ENCODE measurements at places on chromosomes 5 and 9. TPM values are rescaled to one million over a fixed set of nuclear protein-coding genes. Genes with fewer than 3 reads are reported as not detected.
A peak's percentile ranks its signal among the peaks of the same experiment; 100 is the strongest.

GRCh38 chr5:78586251-78586650, 62.3 kb downstream of the LHFPL2 start:
- no peak overlapping the region for H3K4me3 ChIP-seq
- H3K27me3 ChIP-seq = no peaks in the 10 kb centered on the region
- H3K27ac ChIP-seq = no peak overlapping the region
- peaks cover 4% of the 10 kb centered on the region for H3K4me1 ChIP-seq
- no peaks in the 10 kb centered on the region for H3K36me3 ChIP-seq

DNA sequence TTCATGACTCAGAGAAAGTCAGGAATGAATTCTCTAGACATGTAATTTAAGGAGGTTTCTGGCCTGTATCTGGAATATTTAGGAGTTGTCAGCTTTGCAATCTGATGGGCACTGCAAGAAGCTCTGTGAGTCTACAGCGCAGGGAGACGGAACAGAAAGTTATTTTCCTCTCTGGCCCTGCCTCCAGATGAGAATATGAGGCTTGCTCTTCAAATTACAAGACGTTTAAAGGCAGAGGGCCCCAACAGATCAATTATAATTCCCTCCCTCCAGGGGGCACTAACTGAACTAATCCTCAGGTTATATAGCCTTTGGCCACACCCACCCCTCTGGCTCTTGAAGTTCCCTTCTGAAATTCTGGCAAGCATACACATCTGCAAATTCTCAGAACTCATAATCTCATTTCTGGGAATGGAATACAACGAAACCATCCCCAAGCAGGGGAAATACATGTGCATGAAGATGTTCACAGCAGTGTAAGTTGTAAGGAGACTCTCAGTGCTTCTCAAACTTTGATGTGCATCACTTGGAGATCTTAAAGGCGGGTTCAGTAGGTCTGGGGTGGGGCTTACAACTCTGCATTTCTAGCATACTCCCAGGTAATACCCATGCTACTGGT, 307.6 kb downstream of the CWC27 start:
- H3K27me3 ChIP-seq = no peaks in the 10 kb centered on the region
- no peaks in the 10 kb centered on the region for H3K4me1 ChIP-seq
- no peak overlapping the region for H3K27ac ChIP-seq
- peak; percentile 13 for DNase-seq

- no peak overlapping the region for H3K4me3 ChIP-seq
- DNase-seq = no peak
- H3K27me3 ChIP-seq = no peaks in the 10 kb centered on the region
- no peak overlapping the region for H3K27ac ChIP-seq
Measured at GRCh38 chr5:16484081-16484480, 18.5 kb upstream of the ZNF622 start.

DNA sequence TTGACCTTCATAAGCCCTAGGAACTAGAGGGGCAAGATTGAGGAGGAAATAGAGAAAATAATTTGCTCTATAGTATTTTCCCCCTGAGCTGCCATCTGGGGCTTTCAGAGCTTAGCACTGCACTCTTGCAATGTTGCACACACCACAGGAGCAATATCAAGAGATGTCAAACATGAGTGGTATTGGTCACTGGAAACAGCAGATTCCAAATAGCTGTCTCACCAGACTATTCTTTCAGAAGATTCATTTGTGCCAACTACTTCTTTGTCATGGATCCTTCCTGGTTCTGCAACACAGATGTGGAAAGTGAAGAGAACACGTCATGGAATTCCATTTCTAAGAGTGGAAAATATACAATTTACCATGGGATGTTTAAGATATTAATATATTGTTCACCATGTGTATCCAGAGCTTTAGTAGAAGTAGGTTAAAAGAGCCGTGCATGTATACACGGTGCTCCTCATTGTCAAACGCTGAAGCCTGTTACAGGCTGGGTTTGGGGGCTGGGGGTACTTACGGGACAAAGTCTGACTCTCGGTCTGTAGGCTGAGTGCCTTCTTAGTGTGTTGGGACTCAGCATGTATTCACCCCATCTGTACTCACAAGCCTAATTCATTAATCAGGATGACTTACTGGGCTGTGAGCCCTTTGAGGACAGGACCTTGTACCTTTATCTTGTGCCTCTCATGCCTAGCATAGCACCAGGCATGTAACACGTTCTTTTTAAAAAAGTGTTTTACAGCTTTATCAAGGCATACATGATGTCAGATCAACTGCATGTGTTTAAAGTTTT, 31.4 kb upstream of the GDNF start:
- H3K27me3 ChIP-seq = no peaks in the 10 kb centered on the region
- H3K4me1 ChIP-seq = no peaks in the 10 kb centered on the region
- no peak for DNase-seq
- H3K4me3 ChIP-seq = no peak overlapping the region
- no peak overlapping the region for H3K27ac ChIP-seq

GRCh38 chr5:72447751-72448150, 59.5 kb downstream of the ZNF366 start:
- no peaks in the 10 kb centered on the region for H3K27me3 ChIP-seq
- no peaks in the 10 kb centered on the region for H3K36me3 ChIP-seq
- H3K4me1 ChIP-seq = peaks cover 50% of the 10 kb centered on the region
- no peak overlapping the region for H3K4me3 ChIP-seq

GRCh38 chr5:7261049-7261448, 134.9 kb upstream of the ADCY2 start:
- no peak overlapping the region for H3K4me3 ChIP-seq
- no peaks in the 10 kb centered on the region for H3K36me3 ChIP-seq
- H3K27ac ChIP-seq = no peak overlapping the region
- H3K4me1 ChIP-seq = no peaks in the 10 kb centered on the region

DNA sequence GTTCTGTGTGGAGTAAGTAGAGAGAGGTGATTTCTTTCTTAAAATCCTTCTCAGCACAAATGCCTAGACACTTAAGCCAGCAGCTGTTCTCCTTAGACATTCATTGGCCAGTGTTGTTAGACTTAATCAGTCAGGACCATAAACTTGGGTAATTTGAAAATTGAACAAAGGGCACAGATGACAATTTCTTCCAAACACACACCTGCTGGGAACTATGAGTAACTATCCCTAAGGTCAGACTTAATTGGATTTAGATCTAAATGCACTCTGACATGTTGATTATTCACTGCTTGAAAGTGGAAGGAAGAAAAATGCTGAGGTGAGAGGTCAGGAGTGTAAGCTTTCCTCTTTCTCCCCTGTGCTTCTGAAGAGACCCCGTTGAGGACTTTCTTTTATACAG, 1083.7 kb upstream of the DMAC1 start:
- no peak overlapping the region for H3K27ac ChIP-seq
- no peaks in the 10 kb centered on the region for H3K36me3 ChIP-seq
- DNase-seq = no peak
- no peak overlapping the region for H3K4me3 ChIP-seq
- no peaks in the 10 kb centered on the region for H3K4me1 ChIP-seq

DNA sequence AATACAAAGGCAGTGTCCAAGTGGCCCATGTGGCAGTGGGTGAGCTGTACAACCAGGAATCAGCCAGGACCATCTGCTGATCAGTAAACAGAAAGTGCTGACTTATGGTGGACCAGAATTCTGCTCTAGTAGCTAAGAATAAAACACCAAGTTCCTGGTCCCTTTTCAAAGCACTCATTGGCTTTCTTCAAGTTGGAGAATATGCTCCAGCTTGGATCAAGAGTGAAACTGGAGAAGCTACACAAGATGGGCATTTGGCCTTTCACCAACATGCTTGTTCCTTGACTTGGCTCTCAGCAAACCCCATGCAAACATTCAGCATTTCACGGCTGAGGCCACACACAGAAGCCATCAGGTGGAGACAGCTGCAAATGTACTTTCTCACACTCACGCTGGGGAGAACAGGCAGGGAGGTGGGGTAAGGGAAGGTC, 32.1 kb downstream of the MARCHF3 start:
- H3K4me1 ChIP-seq = no peaks in the 10 kb centered on the region
- DNase-seq = no peak
- no peak overlapping the region for H3K4me3 ChIP-seq
- H3K27ac ChIP-seq = no peak overlapping the region

DNA sequence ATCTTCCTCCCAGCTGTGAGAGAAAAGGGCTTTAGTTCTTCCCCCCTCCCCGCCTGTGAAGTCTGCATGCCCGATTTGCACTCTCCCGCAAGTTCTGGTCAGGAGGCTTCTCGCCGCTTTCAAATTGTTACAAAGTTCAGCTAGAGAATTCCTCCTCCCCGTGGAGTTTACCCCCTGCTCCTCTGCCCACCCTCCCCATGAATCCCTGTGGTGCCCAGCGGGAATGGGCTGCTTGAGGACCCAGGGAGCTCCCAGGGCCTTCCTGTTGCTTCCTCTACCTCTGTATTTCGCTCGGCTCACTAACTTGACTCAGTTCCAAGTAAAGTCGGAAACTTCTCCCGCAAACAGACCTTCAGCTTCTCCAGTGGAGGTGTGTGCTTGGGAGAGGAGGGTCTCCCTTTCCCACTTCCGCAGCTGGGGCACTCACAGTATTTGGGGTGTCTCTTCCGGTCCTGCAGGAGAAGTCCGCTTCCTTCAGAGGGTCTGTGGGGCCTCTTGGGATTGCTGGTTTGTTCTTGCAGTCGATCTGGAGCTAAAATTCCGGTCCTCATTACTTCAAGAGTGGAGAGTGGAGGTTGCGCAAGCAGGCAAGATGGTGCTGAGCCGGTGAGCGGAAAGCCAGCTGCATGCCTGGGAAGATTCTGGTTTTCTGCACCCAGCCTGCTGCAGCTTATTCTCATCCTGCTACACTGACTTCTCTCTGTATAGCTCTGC, 97.8 kb downstream of the ADAMTS12 start:
- H3K27me3 ChIP-seq = no peaks in the 10 kb centered on the region
- H3K27ac ChIP-seq = no peak overlapping the region
- no peak for DNase-seq
- no peaks in the 10 kb centered on the region for H3K36me3 ChIP-seq
- no peak overlapping the region for H3K4me3 ChIP-seq
- no peaks in the 10 kb centered on the region for H3K4me1 ChIP-seq

DNA sequence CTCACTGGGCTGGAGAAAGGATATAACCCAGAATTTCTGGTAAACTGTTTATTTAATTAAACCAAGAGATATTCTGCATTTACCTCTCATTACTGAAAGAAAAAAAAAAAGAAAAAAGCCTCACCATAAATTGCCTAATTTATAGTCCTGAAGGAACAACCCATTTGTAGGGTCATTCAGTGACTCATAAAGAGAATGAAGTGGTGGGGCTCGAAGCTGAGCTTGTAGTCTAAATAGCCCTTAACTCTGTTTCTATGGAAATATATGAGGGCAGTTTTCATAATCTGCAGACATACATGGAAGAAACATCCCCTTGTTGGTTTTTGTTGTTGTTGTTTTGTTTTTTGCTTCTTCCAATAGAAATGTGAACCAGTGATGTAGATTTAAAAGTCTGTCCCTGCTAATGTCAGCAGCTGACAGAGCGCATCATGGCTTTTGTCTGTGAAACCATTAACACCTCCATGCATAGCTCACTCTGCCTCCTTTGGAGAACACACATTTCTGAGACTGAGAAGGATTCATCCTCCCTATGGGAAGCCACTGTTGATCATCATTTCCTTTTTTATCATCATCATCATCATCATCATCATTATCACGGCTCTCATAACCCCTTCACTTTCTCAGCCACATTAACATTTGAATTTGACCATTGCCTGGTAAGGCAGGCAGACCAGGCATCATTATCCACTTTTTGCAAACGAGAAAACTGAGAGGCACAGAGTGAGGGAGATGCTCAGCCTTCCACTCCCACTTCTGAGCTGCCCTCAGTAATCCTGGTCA, 67.9 kb upstream of the SAP30L start:
- no peaks in the 10 kb centered on the region for H3K36me3 ChIP-seq
- peaks cover 4% of the 10 kb centered on the region for H3K4me1 ChIP-seq
- no peak overlapping the region for H3K27ac ChIP-seq
- H3K27me3 ChIP-seq = no peaks in the 10 kb centered on the region
- DNase-seq = no peak
- no peak overlapping the region for H3K4me3 ChIP-seq

DNA sequence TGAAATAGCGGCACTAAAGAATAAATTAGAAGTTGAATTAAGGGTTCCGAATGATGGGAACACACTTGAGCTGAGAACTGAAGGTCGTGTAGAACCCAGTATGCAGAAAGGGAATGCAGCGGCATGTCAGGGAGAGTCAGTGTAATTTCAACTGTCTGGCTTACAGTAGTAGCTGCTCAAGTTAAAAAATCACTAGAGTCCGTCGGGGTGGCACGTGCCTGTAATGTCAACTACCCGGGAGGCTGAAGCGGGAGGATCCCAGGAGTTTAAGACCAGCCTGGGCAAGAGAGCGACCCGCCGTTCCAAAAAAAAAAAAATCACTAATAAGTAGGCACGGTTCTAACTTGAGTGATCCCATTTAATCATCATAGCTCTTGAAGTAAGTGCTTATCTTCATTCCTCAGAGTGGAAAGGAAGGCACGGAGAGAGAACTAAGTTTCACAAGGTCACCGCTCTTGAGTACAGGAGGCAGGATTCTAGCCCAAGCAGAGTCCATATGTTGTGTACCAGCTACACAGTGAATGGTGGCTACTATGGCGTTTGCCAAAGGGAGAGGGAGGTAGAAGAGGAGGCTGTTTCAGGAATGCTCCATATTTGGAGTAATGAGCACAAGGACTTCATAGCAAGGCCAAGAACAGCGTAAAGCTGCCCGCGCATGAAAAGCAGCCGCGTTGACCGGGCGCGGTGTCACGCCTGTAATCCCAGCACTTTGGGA, 831 bp downstream of the RMRP start:
- peaks cover 7% of the 10 kb centered on the region for H3K4me1 ChIP-seq
- H3K27me3 ChIP-seq = no peaks in the 10 kb centered on the region
- no peaks in the 10 kb centered on the region for H3K36me3 ChIP-seq
- H3K4me3 ChIP-seq = peak overlapping the region; percentile 94
- DNase-seq = no peak
- H3K27ac ChIP-seq = peak overlapping the region; percentile 99

DNA sequence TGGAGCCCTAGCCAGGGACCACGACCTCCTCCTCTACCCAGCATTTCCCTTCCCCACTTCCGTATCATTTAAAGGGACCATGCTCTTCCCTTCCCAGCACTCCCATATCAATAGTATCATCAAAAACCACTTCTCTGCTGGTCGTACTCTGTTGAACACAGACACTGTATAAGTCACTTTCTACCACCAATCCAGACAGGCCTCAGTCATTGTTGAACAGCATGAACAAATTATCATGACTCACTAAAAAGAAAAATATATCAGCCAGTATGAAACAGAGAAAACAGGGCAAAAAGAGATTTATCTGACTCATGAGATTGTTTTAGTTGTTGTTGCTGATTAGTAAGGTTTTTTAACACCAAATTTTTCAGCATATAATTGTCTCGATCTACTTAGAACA, 89.8 kb downstream of the CDKN2A start:
- H3K36me3 ChIP-seq = peaks cover 39% of the 10 kb centered on the region
- no peaks in the 10 kb centered on the region for H3K27me3 ChIP-seq
- no peaks in the 10 kb centered on the region for H3K4me1 ChIP-seq
- DNase-seq = no peak
- H3K27ac ChIP-seq = no peak overlapping the region

DNA sequence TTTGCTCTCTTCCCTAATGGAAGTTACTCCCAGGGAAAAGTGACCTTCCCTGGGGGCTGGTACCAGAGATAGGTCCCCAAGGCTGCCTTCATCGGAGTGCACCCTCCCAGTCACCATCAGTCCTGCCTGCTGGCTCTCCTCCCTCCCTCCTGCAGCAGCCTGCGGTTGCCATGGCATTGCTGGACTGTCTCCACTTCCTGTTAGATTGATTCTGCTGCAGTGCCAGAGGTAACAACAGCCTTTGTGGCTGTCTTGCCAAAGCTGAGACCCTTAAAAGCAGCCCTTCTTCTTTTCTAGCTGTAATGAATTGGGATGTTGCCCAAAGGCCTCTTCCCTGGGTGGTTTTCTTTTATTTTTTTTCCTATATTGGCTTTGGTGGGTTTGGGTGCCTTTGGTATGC, 78.1 kb upstream of the PRLR start:
- no peaks in the 10 kb centered on the region for H3K36me3 ChIP-seq
- DNase-seq = no peak
- H3K4me1 ChIP-seq = no peaks in the 10 kb centered on the region
- no peak overlapping the region for H3K27ac ChIP-seq

Gene CMBL
- total RNA-seq = 6.9 TPM
